CD4-positive, alpha-beta T cell treated with Interferon gamma for 1 hour (primary cell): ENCODE measurements at places on chromosomes 2 and 18.
A peak's percentile ranks its signal among the peaks of the same experiment; 100 is the strongest.

GRCh38 chr2:43478412-43479086 is 117.3 kb downstream of the THADA start:
- DNase-seq, result no peak

DNA sequence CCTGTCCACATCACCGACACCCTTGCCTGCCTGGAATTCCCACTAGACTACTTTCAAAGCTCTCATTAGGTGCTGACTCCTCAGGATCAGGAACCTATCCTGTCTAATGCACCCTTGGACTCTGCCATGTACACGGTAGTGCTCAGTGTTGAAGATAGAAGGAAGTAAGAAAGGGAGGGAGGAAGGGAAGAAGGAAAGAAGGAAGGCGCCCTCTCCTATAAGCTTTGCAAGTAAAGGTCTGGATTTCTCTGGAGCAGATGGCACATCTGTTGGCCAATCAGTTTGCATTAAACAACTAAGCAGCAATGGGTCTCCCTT is 45.3 kb downstream of the SCTR start:
- no peak for DNase-seq

- DNase-seq, result no peak
Measured at GRCh38 chr2:79114797-79115494, 5.3 kb upstream of the REG1A start.

GRCh38 chr18:71212222-71212621 is 923.4 kb downstream of the SOCS6 start:
- DNase-seq, result no peak

DNA sequence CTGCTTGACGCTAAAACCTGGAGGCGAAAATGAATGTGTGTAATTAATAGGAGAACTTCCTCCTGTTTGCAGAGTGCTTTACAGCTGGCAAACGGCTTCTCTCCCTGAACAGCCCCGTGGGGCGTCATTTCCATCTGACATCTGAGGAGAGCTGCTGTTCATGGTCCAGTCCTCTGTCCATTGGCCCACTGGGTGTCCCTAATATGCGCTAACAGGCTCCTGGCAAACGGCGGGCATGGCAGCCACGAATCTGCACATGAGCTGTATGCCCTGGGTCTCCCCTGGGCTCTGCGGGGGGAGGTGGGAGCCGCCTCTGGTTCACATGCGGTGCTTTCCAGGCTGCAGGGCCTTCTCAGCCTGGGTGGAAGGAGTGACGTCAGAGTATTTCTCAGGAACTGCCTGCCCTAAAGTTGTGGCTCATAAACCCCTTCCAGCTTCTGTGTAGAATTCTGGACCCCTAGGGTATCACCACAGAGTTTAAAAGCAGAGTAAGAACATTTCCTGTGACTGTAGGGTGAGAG is 73.2 kb downstream of the LRRFIP1 start:
- DNase-seq, result peak; percentile 84

DNA sequence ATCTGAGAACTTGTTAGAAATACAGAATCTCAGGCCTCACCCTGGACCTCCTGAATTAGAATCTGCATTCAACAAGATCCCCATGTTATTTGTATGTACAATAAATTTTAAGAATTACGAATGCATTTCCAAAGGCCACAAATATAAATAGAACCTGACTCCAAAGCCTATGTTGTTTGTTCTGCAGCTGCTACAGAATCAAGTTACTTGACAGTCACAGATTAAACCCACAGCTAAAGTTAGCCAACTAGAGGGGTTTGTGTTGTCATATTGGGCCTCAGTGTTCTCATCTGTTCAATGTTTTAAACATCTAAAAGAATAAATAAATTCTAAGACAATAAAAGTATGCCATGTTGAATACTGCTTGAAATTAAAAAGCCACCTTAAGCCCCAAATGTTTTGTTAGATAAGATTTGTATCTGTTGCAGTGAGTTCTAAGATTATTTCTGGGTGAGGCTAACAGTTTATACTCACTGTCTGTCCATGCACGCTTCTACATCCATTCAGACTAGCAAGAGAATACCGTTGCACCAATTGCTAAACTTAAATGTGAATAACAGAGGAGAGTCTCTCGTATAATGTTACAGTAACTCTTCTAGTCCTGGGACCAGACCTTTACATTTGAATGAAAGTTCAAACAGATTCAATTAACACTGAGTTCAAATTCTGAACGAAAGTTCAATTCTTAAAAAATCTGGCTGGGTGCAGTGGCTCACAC is 200.4 kb downstream of the MEMO1 start:
- no peak for DNase-seq

- DNase-seq, result no peak
Measured at GRCh38 chr2:197216361-197216979, 94.1 kb downstream of the ANKRD44 start.

- DNase-seq, result no peak
Measured at GRCh38 chr2:63436488-63436887, 151.8 kb downstream of the WDPCP start.

- DNase-seq, result no peak
Measured at GRCh38 chr2:206823178-206823577, 57.8 kb downstream of the FASTKD2 start.

DNA sequence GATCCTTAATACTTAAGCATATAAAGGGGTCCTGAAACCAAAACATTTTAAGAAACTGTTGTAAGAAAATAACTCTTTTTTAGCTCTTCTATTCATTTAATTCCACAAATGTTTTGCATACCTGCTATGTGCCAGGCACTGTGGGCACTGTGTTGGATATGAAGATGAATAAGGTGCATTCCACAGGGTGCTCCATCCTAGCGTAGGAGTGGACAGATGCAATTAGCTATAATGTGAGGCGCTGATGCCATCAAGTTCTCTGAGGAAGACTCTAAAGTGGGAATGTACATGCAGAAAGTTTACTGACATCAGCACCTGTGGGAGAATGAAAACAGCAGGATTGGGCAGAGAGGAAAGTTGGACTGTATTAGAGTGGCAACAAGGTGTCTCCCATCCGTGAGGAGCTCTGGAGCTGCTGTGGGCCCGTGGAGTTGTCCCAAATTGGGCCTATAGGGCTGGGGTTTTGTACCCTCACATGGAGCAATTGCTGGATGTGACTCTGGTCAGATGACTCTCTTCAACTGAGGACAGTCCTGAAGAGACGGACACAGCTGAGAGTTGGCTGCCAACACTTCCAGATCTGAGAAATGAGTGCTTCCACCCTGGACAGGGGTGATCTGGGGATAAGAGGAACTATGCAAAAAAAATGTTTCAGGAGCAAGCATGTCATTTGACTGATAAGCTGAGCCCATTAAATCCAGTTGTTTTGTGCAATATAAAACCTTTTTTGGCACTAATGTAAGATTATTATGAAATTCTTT is 22.3 kb downstream of the CD8A start:
- DNase-seq, result no peak

DNA sequence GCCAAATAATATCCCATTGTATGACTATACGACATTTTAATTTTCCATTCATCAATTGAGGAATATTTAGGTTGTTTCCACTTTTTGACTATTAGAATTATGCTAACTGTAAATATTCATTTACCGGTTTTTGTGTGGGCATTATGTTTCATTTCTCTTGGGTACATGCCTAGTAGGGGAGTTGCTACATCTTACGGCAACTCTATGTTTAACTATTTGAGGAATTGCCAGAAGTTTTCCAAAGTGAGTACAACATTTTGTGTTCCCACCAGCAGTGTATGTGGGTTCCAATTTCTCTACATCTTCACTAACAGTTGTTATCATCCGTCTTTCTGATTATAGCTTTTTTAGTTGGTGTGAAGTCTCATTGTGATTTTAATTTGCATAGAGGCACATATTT is 1.6 kb upstream of the KDSR start:
- DNase-seq, result no peak

DNA sequence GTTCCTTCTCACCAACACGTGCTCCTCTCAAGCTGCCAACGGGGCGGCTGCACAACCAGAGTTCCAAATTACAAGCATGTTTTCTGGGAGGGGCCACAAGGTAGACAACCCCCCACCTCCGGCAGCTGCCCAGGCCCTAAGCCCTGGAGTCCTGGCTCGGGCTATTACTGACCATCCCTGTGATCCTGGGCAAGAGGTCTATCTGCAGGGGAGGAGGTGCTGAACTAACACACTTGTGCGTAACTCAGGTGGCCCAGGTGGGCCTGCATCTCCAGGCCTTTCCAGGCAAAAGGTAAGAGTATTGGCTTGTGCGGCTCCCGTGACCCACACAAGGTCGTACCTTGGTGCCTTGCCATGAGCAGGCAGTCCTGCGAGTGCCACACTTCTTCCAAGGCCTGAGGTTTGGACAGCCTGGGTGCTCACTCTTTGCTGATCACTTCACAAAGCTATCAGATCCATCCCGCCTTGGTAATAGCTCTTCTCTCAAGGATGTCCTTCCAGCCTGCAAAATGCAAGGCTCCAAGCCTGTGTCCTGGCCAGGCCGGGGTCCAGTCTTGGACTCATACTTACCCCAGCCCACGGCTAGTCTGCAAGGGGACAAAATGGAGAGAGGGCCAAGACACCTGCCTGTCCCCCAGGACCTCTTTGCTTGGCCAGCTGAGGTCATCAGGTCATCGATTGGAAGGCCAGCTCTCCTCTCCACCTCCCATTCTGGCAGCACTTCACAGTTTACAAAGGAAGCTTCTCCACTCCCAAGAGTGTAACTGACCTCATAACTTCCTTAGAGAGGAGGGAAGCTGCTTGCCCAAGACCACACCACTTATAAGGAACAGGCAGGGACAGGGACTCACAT is 33.9 kb downstream of the ADRA2B start:
- DNase-seq, result no peak

GRCh38 chr2:176398243-176399073 is 129.2 kb downstream of the MTX2 start:
- no peak for DNase-seq

DNA sequence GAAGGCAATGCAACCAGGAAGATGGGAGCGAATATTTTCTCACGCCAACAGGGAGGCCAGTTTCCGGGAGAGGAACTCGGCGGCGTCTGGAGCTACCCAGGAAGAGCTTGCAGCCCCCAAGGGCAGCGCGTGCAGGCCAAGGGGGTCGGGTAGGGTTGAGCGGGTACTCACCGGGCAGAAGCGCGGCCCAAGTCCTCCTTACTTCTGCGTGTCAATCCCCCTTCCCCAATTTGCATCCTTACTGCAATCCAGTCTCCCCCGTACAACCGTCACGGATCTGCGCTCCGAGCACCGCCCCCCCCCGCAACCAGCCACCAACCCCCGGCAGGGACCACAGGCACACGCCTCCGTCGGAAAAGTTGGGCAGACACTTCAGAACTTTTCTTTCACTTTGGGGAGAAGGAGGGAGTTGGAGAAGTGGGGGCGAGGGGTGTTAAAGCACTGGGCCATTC is 1.3 kb downstream of the ATP8B1 start:
- no peak for DNase-seq

DNA sequence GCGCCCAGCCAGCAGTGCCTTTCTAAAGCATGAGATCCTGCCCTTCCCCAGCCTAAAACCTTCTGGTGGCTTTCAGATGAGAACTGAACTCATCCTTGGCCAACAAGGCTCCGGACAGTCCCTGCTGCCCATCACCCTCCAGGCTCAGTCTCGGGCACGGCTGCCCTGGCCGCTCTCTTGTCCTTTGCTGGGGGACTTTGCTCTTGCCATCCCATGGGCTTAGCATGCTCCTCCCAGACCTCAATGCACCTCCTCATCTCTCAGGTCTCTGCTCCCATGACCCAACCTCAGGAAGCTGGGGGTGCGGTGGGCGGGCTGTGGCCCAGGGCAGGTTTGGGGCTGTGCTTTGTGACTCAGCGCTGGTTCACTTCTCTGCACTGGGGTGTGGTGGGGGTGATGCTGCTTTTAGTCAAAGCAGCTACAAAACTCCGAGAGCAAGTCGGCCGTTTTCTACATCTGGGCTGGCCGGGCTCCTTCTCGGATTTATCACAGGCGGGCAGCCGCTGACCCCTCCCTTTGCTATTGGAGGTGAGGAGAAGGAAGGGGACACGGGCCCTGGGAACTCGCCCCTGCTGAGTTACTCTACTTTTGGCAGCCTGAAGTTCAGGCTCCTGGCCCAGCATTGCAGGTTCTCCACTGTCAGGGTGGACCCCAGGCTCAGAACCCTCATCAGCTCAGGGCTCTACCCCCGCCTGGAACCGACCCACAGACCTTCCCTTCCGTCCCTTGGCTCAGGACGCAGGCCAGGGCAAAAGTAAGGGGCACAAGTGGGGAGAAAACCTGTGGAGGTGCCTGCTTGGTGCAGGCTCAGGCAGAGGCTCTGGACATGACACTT is 90.6 kb upstream of the TAF1B start:
- peak; percentile 65 for DNase-seq

DNA sequence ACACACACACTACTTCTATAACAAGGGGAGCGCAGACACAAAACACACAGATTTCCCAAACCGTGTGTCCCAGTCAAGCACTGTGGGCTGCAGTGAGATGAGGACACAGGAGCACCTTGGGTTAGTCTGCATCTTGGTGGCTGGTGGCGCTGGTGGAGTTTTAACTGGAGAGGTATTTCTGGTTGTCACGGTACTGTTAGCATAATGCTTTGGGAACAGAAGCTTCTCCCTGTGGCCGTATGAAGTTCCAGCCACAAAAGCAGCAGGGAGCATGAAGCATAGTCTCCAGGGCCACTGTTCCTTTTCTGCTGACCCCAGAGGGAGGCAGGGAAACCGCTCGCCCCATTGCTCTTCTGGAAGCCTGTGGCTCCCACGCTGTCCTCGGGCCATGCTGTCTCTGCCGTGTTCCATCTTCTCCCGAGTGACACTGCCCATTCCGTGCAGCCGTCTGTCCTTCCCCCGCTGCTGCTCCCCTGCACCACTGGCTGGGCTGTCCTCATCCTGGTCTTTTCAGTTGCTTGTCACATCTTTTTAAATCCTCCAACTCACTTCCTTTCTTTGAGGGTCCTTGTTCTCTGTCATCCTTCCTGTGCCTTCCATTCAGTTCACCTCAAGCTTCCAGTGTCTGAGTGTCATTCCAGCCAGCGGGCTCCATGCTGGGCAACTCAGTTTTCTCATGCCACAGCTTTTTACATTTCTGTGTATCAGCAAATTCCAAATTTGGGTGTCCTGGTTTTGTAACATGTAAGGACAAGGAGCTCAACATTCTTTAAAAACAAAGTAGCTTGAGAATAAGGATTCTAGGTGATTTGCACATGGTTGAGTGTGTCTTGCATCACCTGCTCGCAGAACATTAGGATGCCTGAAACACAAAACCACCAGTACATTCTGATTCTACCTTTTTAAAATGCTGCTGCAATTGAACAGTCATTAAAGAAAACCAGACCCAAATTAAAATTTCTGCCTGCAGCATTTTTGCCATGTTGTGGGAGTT is 125.0 kb downstream of the MTCL1 start:
- no peak for DNase-seq

DNA sequence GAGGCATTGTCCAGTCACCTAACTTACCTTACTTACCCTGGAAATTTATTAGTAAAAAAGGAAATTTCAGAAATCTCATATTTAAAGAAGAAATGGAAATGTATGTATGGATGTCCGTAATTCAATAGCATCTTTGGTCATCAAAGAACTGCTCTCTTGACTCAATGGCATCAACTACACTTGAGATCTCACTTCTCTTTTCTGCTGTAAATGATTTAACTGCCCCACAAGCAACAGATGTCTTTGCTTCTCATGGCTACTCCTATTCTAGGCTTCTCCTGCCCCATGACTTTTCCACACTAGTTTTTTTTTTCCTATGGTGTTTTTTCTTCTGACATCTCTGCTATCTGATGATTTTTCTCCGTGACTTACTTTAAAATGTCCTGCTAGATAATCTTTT is 34.0 kb upstream of the ERMN start:
- DNase-seq, result no peak
